NCI-H2029 treated with DMSO at 0.1 percent for 48 hours (cell line): ENCODE measurements at places on chromosomes 16 and 17.

GRCh38 chr17:34131386-34131785, 123.7 kb upstream of the CCL2 start:
- DNase-seq: no peak

- no peak for DNase-seq
Observed at GRCh38 chr16:24589997-24590396, 50.6 kb downstream of the RBBP6 start.

DNA sequence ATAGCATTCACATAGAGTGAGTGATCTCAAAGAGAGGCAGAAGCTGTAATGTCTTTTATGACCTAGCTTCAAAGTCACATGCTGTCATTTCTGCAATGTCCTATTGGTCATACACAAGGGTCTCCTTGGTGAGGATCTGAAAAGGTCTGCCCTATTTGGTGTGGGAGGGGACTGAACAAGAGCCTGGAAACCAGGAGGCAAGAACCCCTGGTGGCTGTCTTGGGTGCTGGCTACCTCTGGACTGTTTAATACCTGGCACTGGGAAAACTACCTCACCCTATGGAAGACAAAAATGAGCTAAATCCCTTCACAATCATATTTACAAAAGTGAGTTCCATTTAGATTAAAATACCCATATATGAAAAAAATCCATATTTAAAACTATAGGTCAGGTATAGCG, 9.0 kb downstream of the KCTD13 start:
- DNase-seq: no peak

DNA sequence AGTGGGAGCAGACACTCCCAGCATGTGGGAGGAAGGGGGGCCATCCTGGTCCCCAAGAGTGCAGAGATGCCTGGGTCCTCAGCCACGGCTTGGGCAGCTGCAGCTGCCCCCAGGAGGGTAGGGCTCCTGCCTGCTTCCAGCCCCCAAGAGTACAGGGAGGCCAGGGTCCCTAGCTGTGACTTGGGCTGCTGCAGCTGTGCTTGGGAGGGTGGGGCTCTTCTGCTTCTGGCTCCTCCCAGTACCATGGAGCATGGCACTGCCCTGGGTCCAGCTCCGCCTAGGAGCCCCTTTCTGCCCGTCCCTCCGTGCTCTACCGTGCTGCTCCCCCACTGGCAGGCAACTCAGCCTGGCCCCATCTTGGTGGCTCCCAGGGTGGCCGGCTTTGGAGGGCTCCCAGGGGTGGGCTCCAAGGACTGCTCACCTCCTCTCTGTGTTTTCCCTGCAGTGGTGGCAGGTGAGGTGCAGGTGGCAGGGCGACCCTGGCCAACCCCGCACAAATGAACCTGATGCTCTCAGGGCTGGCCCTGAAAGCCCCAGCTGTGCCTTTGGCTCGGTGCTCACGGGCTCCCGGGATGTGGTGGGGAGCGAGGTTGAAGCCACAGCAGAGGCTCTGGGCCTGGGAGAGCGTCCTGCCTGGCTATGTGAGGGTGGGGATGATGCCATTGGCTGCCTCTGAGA, 18.5 kb upstream of the USP22 start:
- DNase-seq: no peak

GRCh38 chr16:51701025-51701424, 550.0 kb upstream of the SALL1 start:
- DNase-seq: no peak

DNA sequence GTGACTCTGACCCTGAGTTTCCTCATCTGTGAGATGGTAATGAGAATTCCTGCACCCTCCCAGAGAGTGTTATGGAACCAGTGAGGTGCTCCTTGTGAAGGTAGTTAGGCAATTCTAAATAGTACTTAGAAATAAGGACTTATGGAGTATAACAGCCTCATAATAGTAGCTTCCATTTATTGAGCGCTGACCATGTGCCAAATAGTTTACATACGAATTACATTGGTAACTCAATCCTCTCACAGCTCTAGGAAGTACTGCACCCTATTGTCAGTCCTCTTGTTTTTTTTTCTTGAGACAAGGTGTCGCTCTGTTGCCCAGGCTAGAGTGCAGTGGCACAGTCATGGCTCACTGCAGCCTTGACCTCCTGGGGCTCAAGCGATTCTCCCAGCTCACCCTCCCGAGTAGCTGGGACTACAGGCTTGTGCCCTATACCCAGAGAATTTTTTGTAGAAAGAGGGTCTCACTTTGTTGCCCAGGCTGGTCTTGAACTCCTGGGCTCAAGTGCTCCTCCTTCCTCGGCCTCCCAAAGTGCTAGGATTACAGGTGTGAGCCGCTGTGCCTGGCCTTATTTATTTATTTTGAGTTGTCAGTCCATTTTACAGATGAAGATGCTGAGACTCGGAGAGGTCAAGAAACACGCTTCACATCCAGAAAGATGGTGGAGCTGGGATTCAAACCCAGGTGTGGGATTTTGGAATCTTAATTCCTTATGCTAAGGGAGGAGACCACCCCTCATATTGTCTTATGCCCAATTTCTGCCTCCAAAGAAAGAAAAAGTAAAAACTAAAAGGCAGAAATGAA, 2.9 kb downstream of the TNS4 start:
- DNase-seq: peak; percentile 91

DNA sequence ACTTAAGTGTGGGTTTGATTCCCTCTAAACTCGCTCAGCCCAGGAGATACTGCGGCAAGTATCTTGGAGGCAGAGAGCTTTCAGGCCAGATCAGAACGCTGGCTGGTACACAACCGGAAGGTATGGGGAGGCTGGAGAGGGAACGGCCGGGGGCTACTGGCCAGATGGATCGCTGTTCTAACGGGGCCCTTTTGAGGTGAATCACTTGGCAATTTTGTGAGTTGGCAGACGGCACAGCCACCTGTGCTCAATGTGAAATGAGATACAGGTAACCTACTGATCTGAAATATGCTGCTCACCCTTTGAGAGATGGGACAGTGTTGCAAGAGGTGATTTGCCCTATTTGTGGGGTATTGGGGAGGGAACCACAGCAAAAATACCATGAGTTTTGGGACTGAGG, 622.9 kb upstream of the RBFOX1 start:
- DNase-seq: no peak

GRCh38 chr17:76598004-76598439, 12.4 kb upstream of the ST6GALNAC2 start:
- peak; percentile 35 for DNase-seq

DNA sequence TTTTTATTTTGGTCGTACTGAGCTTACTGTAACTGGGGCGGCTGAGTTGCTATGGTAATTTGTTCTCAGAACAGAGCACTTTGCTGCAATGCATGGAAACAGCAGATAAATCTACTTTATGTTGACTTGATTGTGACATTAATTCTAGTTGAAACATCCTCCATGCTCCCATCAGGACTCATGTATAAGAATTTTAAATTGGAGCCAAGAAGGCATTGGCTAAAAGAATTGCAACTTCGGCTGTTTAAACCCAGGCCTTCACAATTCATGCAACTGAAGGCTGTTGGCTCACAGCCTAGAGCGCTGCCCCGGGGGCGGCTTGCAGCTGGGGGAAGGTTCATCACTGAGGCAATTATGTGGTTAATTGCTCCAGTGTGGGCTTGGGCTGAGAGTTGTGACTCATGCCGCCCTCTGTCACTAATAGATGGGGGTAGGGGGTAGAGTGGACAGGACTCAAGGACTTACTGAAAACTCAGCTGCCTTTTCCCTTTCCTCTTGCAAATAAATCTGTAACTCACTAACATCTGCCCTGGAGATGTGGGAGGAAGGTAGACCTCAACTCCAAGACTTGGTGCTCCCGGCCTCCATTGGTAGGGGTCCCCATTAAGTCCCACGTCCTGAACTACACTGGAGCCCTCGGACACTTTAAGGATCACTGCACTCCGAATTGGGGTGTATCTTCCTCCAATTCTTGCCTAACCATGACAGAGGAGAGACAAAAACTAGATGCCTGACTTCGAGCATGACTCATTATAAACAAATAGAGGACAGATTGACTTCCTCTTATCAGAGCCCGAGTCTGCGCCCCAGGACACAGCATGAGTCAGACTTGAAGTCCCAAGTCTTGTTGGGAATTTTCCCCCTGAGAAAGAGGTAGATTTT, 37.5 kb downstream of the ERCC4 start:
- no peak for DNase-seq

- no peak for DNase-seq
Observed at GRCh38 chr17:45258981-45259380, 2.9 kb downstream of the SPATA32 start.

GRCh38 chr16:48556913-48557351, 53.0 kb downstream of the N4BP1 start:
- DNase-seq: no peak

- DNase-seq: no peak
Observed at GRCh38 chr17:44547625-44548267, 9.5 kb upstream of the FZD2 start.

GRCh38 chr16:88087517-88087877, 136.3 kb downstream of the BANP start:
- no peak for DNase-seq

DNA sequence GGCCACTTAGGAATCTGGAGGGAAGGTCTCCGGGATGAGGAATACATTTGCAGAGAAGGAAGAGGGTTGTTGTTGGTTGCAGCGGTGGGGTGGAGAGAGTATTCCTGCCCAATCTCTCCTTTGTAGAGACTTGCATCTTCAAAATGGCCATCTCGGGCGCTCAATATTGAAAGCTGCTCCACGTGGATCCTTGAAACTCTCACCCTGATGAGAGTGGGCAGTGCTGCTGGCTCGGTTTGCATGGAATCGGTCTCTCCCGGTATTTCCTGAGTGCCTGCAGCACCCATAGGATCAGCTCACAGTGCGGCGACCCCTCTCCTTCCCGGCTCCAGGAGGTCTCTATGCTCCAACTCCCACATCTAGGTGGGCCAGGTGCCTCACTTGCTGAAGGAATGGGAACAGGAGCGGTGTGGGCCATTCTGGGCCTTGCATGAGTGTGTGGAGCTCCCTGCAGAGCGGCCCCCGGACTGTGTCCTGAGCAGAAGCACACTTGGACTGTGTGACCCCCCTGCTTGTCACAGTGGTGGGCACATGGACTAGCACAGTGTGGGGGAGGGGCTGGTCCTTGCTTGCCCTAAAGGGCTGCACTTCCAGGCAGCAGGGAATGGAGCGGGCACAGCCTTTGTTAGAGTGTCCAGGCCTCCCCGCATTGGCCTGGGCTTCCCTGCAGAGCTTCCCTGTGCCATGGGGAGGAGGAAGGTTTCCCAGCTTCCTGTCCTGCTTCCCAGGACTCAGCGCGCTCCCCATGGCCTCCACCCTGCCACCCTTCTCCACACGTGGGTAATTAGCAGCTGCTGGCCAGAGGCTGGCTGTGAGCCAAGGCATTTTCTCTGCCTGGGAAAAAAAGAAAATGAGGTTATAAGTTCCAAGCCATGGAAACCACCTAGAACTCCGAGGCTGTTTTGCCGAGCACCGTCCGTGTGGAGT, 139.3 kb downstream of the IRF8 start:
- no peak for DNase-seq

DNA sequence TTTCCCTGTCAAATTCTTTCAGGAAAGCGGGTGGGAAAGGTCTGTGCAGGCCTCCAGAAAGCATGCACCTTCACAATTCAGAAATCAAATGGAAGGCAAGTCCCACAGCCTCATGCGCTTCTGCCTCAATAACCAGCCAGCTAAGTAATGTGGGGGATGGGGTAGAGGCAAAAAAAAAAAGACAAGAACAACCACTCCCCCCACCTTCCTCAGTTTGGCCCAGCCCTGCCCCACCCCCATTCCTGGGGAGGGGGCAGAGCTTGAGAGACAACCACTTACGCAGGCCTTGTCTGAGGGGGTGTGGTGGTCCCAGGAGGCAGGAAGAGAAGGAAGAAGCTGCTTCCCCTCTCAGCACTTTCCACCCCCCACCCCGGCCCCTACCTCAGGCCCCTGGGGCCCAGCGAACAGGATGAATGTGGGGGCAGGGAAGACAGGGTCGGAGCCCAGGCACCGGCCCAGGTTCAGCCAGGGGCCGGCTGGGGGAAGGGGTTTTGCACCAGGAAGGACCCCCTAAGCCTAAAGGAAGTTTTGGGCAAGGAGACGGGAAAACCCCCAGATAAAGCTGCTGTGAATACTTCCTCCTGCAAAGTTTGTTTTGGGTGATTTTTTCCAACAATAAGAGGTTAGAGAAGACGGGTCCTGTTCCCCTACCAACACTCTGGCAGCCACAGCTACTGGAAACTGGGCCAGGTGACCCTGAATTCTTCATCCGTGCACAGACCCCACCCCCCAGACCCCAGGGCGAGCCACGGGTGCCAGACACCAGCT, 1.2 kb downstream of the JUP start:
- no peak for DNase-seq

- no peak for DNase-seq
Observed at GRCh38 chr16:85068746-85069145, 41.2 kb downstream of the KIAA0513 start.

GRCh38 chr17:14428648-14429029, 127.8 kb downstream of the HS3ST3B1 start:
- no peak for DNase-seq

DNA sequence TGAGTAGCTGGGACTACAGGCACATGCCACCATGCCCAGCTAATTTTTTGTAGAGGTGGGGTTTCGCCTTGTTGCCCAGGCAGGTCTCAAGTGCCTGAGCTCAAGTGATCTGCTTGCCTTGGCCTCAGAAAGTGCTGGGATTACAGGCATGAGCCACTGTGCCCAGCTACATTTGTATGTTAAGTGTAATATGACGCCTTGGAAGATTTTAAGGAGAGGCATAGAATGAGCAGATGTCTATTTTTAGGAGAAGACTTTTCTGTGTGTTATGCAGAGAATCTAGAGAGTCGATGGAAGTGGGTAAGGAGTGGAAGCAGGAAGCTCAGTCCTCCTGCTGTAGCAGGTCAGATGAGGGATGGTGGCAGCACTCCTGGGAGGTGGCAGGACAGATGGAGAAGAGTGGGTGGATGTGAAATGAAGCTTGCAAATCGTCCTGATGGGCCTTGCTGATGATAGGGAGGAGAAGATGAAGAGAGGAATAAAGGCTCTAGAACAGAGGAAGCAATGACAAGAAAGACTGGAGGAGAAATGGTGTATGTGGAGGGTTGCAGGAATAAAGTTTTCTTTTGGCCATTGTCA, 125.3 kb downstream of the SHISA6 start:
- DNase-seq: no peak

DNA sequence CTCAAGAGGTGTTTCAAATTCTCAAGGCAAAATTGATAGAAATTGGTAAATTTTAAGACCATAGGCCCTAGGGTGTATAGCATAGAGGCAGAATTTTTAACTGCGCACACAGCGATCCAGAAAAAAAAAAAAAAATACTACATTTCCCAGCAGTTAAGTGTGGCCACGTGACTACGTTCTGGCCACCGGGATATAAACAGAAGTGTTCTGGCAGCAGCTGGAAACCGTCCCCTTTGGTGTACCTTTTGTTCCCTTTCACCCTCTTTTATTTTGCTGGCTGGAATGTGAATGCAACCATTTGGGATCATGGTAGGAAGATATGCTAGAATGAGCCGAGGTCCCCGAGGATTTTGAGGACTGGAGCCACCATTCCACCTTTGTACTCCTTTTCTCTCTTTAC, 52.7 kb upstream of the AKAP1 start:
- DNase-seq: peak; percentile 67
